ENCODE measurements at places on chromosomes 16 and 17. TPM values are rescaled to one million over a fixed set of nuclear protein-coding genes. Genes with fewer than 3 reads are reported as not detected.
A peak's percentile ranks its signal among the peaks of the same experiment; 100 is the strongest.

GRCh38 chr16:31357324-31358109 is 2.5 kb downstream of the ITGAX start:
- no peak for DNase-seq

- DNase-seq: no peak
Observed at GRCh38 chr16:19384656-19385055, 33.0 kb upstream of the TMC5 start.

SCGB1C2 gene
- total RNA-seq: not detected

KRTAP1-5 gene
- total RNA-seq: not detected

GCGR gene
- total RNA-seq: not detected

RPGRIP1L gene
- 26.5 TPM for total RNA-seq

DNA sequence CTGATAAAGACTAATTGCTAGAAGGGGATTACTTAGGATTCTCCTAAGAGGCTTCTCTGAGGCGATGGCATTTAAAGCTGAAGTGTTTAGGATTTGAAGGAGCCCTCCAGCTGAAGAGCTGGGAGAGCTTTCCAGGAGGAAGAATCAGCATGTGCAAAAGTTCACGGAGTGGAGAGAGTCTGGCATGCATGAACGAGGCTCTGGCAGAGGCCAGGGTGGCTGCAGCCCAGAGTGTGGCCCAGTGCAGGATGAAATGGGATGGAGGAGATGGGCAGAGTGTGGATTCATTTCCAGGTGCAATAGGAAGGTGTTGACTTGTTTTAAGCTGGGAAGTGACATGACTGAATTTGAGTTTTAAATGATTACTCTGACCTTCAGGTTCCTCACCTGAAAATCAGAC is 249.0 kb upstream of the CCL2 start:
- no peak for DNase-seq

DNA sequence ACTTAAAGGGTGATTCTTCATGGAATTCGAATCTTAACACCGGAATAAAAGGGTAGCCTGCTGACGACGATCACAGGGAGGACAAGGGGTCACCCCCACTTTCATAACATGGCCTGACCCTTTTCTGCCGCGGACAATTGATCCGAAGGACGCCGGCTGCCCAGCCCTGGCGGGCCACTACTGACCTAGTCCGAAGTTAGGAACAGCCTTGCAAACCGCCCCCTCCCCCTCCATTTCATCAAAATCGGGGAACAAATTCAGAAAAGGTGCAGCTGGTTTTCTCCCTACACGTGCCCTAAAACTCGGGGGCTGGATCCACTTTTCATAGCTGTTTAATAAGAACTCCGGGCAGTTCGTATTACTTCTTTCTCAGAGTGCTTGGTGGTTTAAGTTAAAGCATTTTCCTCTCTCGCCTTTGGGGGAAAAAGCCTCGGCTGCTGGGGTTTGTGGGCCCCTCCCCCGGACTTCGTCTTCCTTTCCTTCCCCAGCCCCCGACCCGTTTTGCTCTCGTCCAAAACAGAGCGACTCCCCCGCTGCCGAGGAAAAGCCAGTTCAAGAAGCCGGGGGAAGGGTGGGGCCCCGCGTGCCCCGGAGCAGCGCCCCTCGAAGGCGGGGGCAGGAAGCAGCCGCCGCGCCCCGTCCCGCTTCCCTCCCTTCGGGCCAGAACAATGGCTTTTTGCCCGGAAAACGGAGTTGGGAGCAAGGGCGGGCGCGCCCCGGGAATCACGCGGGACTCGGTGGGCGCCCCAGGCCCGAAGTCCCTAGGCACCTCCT is 641 bp upstream of the CBX2 start:
- peak; percentile 64 for DNase-seq

PRSS8 gene
- not detected for total RNA-seq

FGF11 gene
- total RNA-seq: 6.0 TPM

RMI2 gene
- 41.9 TPM for total RNA-seq

ITGB4 gene
- 1.4 TPM for total RNA-seq

CNGB1 gene
- 0.21 TPM for total RNA-seq

DNA sequence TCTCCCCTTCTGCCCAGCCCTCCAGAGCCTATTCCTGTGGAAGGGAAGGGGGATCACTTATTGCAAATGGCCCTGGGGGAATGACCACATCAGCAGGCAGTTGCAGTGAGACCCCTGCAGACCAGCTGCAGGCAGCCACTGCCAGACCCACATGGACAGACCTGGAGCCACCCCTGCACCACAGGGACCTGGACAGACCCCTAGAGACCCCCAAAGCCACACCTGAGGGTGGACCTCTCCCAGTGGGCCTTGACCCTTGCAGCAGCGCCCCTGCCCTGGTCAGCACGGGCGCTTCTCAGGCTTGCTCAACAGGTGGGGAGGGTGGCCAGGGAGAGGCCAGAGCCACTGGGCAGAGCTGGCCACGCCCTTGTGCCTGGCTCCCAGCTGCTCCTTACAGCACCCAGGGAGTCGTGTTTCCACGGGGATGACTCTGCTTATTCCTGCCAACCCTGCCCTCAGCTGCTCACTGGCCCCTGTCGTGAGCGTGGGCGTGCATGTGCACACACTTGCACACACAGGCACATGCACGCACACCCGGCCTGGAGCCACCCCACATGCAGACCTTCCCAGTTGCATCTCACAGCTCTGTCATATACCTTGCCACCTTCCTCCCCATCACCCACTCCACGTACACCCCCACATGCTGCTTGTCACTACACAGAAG is 1.3 kb upstream of the SCN4A start:
- no peak for DNase-seq

DLX4 gene
- 0.49 TPM for total RNA-seq

- DNase-seq: no peak
Observed at GRCh38 chr16:27677263-27677662, 127.3 kb downstream of the KATNIP start.

CBX1 gene
- total RNA-seq: 216 TPM

NPIPB8 gene
- not detected for total RNA-seq

DNA sequence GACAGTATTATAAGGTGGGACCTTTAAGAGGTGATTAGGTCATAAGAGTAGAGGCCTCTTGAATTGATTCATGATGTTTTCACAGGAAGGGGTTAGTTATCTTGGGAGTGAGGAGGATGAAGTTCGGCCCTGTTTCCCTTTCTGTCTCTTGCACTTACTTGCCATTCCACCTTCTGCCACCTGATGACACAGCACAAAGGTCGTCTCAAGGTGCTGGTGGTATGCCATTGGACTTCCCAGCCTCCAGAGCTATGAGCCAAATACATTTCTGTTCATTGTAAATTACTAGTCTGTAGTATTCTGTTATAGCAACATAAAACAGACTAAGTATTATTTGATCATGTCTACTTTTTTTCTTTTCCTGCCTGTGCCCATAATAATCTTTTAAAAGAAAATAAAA is 23.5 kb downstream of the CHD9 start:
- DNase-seq: no peak

IGF2BP1 gene
- 536 TPM for total RNA-seq

GRCh38 chr16:20674684-20675487 is 22.6 kb downstream of the ACSM1 start:
- DNase-seq: no peak

DNA sequence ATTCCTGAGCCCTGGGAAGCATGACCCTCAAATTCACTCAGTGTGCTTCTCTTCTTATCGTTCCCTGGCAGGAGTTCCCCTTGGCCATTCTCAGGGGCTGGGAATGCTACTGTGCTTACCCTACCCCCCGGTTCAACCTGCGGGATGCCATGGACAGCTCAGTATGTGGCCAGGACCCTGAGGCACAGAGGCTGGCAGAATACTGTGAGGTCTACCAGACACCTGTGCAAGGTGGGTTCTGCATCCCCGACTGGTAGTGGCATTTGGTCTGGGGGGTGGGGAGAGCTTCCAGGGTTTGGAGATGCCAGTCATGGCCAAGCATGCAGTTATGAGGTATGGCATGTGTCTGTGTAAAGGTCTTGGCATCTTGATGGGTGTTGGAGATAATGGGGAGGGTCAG is 39.4 kb downstream of the WSCD1 start:
- no peak for DNase-seq

GP1BA gene
- not detected for total RNA-seq

GRCh38 chr16:2777903-2778629 is 986 bp upstream of the ELOB start:
- DNase-seq: no peak

GRCh38 chr16:10325783-10326543 is 59.9 kb upstream of the ATF7IP2 start:
- no peak for DNase-seq

DNA sequence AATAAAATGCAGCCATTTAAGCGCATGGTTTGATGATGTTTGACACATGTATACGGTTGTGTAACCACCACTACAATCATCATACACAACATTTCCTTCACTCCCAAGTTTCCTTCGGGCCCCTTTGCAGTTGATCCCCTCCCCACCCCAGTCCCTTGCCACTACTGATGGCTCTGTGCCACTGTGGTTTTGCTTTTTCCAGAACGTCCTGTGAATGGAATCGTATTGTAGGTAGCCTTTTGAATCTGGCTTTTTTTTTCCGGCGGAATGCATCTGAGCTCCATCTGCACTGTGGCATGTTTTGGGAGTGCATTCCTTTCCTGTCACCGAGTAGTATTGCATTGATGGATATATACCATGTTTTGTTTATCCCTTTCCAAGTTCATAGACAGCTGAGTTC is 15.1 kb upstream of the MAP2K3 start:
- DNase-seq: no peak

ASGR1 gene
- 11.2 TPM for total RNA-seq

- DNase-seq: no peak
Observed at GRCh38 chr16:83627996-83628395, 179.8 kb upstream of the HSBP1 start.

DNA sequence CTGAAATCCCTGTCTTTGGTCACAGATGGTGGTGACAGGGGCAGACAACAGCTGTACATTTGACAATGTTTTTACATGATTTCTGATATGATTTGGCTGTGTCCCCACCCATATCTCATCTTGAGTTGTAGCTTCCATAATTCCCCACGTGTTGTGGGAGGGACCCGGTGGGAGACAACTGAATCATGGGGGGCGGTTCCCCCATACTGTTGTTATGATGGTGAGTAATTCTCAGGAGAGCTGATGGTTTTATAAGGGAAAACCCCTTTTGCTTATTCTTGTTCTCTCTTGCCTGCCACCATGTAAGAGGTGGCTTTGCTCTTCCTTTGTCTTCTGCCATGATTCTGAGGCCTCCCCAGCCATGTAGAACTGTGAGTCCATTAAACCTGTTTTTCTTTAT is 353.9 kb downstream of the CPPED1 start:
- DNase-seq: no peak

DNA sequence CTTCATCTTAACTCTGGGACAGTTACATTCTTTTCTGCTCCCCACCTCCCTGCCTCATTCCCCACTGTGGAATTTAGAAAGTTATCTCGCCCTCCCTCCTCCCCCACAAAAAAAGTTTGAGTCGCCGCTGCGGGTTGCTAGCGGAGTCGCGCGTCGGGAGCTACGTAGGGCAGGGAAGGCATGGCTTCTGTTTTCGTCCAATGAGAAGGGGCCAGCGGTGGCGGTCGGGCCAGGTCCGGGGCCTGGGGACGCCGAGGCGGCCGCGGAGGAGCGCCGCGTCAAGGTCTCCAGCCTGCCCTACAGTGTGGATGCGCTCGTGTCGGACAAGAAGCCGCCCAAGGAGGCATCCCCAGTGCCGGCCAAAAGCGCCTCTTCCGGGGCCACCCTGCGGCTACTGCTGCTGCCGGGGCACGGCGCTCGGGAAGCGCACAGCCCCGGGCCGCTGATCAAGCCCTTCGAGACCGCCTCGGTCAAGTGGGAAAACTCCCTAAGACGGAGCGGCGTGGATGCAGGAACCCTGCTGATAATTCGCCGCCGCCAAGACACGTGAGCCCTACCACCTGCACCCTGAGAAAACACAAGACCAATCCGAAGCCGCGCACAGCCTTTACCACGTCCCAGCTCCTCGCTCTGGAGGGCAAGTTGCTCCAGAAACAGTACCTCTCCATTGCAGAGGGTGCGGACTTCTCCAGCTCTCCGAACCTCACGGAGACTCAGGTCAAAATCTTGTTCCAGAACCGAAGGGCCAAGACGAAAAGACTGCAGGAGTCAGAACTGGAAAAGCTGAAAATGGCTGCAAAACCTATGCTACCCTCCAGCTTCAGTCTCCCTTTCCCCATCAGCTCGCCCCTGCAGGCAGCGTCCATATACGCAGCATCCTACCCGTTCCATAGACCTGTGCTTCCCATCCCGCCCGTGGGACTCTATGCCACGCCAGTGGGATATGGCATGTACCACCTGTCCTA is 8.9 kb downstream of the OR4D1 start:
- peak; percentile 41 for DNase-seq

BCL6B gene
- total RNA-seq: 0.41 TPM

DNA sequence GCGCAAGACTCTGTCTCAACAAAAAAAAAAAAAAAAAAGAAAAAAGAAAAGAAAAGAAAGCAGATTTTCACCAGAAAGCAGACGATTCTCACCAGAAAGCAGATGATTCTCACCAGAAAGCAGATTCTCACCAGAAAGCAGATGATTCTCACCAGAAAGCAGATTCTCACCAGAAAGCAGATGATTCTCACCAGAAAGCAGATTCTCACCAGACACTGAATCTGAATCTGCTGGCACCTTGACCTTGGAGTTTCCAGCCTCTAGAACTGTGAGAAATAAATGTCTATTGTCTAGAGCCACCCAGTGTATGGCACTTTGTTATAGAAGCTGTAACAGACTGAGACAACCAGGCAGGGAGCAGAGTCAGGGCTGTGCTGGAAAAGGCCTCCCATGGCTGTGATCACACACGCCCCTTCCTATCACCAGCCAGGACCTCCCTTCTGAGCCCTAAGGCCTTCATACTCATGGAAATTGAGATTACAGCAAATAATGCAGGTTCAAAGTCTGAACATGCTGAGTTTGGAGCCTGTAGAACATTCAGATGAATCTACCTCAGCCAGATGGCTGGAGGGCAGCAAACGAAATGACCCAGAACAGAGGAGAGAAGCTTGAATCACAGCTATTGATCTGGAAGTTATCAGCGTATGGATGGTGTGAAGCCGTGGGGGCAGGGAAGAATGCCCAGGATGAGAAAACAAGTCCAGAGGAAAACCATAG is 309.3 kb downstream of the SLC39A11 start:
- DNase-seq: no peak

PABPN1L gene
- not detected for total RNA-seq

GRCh38 chr16:1991948-1992703 is 2.4 kb downstream of the SYNGR3 start:
- DNase-seq: peak; percentile 70

GRCh38 chr17:81583589-81584342 is 31.6 kb upstream of the FAAP100 start:
- no peak for DNase-seq

C16orf54 gene
- total RNA-seq: not detected

All from neural crest cell (in vitro differentiated cells).